CD4-positive, alpha-beta memory T cell (primary cell): ENCODE measurements at places on chromosomes 13 and 19. TPM values are rescaled to one million over a fixed set of nuclear protein-coding genes. Genes with fewer than 3 reads are reported as not detected.

The CD209 gene
- 0.17 TPM for total RNA-seq

DNA sequence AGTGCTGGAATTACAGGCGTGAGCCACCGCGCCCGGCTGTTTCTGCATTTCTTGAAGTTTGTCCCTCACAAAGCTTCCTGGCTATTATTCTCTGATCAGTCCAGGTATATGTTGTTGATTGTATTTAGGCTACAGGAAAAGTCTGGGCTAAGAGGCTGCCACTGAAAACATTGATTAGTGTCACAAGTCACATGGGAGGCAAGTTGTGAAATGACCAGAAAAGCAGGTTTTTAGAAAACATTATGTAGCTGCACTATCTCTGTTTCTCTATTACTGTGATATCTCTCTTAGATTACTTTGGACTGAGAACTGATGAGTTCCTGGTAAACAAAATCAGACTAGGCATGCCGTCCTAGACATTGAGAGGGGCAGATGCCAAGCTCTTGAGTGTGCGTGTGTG is 16.0 kb upstream of the ZDHHC20 start:
- no peaks in the 10 kb centered on the region for H3K36me3 ChIP-seq
- no peak overlapping the region for H3K27ac ChIP-seq
- H3K27me3 ChIP-seq, result no peaks in the 10 kb centered on the region
- no peak overlapping the region for H3K4me3 ChIP-seq
- DNase-seq, result no peak

The ZNF99 gene
- not detected for total RNA-seq

DNA sequence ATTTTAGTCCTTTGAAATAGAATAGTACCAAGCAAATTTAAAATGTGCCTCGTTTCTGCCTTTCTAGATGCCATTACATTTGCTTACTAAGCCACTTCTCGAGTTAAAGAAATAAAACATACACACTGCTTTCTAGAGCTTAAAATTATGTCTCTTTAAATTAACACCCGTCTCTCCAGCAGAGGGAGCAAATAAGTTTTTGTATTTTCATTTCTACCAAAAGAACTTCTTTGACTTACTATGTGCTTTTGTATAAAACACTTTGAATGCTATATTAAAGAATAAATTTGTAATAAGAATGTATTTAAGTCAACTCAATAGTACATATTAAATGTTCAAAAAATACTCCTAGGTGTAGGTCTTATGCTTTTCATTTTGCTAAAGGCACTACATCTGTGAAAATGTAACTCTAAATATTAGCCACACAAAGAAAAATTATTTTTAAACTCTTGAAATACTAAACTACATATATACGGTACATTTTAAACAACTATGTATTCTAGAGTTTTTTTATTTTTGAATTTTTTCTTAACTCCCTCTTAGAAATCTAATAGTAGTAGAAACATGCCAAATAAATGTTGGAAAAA is 269.3 kb upstream of the MIR17HG start:
- H3K4me3 ChIP-seq, result no peak overlapping the region
- H3K36me3 ChIP-seq, result no peaks in the 10 kb centered on the region
- DNase-seq, result no peak
- H3K4me1 ChIP-seq, result no peaks in the 10 kb centered on the region
- H3K27me3 ChIP-seq, result no peaks in the 10 kb centered on the region

The SCGB2B2 gene
- 0.75 TPM for total RNA-seq

GRCh38 chr13:74056801-74057542 is 77.2 kb downstream of the KLF12 start:
- DNase-seq, result no peak
- no peaks in the 10 kb centered on the region for H3K36me3 ChIP-seq
- H3K27ac ChIP-seq, result no peak overlapping the region
- no peaks in the 10 kb centered on the region for H3K27me3 ChIP-seq
- peaks cover 95% of the 10 kb centered on the region for H3K4me1 ChIP-seq

DNA sequence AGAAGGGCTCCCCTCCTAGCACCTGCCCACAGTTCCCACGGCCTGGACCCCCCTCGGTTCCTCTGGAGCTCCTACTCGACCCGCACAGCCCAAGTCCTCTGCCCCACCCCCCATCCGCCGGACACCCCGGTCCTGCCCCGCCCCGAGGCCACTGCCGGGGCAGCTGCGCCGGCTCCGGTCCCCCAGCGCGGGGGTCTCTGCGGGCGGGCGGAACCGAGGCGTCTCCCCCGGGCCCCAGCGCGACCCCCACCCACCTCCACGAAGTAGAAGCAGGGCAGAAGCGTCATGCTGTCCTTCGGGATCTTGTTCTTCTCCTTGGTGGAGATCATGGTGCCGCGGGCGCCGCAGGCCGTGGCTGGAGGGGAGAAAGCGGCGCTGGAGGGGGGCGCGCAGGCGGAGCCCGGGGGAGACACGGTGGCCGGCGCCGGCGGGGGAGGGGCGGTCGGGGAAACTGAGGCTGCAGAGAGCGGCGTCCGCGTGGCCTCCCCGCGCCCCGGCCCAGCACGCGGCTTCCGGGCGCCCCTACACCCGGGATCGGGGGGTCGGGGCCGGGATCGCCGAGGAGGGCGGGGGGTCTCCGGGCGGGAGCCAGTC is 427 bp downstream of the PLPPR3 start:
- H3K27me3 ChIP-seq, result no peaks in the 10 kb centered on the region
- H3K4me3 ChIP-seq, result no peak overlapping the region
- no peak overlapping the region for H3K27ac ChIP-seq
- no peak for DNase-seq
- H3K4me1 ChIP-seq, result no peaks in the 10 kb centered on the region
